AG04449 (cell line): ENCODE measurements at places on chromosomes 6 and 20.

- no peak for DNase-seq
Measured at GRCh38 chr6:104286641-104287040, 573.1 kb downstream of the HACE1 start.

- DNase-seq: no peak
Measured at GRCh38 chr20:33006776-33007375, 628 bp upstream of the BPIFB2 start.

DNA sequence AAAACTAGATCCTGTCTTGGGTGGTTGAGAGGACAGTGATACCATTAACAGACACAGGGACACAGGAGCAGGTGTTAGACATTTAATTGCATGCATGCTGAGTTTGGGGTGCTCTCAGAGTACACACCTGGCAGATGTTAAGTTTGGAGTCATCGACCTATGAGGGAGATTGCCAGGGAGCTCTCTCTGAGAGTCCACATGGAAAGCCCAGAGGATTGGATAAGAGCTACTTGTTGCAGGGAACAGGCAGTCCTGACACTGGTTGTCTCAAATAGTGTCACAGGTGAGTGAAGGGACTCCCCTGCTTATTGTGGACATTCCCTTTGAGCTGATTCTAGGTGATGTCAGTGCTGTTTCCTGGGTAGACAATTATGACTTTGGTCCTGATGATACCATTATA is 3.1 kb downstream of the ATRN start:
- DNase-seq: no peak

DNA sequence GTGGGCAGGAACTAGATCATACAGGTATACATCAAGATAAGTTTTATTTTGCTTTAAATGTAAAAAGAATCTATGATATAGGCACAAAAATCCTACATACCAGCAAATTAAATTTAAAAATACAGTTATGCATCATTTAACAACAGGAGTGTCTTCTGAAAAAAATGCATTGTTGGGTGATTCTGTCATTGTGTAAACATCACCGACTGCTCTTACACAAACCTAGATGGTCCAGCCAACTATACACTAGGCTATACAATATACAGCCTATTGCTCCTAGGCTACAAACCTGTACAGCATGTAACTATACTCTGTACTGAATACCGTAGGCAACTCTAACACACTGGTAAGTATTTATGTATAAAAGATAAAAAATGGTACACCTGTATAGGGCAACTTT is 139.4 kb downstream of the RNGTT start:
- no peak for DNase-seq

- DNase-seq: no peak
Measured at GRCh38 chr6:66499851-66500250, 792.8 kb upstream of the EYS start.

DNA sequence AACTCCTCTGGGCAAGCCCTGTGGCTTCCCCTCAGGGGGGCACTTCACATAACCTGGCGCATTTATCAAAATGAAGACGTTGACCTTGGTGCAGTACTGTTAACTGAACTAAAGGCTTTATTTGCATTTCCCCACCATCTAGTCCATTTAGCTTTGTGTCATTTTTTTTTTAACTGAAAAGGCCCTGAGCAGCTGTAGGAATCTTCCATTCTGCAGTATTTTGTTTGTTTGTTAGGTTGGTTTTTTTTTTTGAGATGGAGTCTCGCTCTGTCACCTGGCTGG is 10.7 kb downstream of the TMEM181 start:
- DNase-seq: no peak

DNA sequence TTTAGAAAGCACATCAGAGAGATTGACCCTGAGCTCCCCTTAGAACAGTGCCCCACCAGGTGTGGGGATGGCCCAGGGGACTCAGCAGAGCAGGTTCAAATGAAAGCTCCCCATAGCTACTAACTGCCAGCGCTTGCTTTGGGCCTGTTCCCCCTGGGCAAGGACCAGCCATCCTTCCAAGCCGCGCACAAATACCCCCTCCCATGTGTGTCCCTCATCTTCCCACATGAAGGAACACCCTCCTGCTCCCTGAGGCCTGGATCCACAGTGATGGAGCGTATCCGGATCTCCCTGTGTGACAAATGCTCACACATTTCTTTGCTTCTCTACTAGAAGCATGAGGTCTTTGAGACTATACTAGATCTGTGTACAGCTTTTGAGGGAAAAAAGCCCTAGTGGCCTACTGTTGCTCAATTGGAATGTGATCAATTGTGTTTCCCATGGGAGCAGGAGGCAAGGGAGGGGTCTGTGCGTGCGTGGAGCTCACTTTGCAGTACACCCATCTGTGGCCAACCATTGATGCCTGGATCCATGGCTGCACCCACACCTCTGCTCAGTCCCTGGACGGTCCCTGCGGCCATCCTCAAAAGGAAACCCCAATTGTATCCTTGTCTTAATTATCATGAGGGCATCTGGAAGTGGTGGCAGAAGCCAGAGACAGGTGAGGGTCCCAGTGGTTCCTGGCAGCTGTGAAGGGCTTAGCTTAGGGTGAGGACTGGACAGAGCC is 1.4 kb upstream of the RAET1G start:
- DNase-seq: no peak
